ENCODE measurements at places on chromosomes 3 and 15.
A peak's percentile ranks its signal among the peaks of the same experiment; 100 is the strongest.

DNA sequence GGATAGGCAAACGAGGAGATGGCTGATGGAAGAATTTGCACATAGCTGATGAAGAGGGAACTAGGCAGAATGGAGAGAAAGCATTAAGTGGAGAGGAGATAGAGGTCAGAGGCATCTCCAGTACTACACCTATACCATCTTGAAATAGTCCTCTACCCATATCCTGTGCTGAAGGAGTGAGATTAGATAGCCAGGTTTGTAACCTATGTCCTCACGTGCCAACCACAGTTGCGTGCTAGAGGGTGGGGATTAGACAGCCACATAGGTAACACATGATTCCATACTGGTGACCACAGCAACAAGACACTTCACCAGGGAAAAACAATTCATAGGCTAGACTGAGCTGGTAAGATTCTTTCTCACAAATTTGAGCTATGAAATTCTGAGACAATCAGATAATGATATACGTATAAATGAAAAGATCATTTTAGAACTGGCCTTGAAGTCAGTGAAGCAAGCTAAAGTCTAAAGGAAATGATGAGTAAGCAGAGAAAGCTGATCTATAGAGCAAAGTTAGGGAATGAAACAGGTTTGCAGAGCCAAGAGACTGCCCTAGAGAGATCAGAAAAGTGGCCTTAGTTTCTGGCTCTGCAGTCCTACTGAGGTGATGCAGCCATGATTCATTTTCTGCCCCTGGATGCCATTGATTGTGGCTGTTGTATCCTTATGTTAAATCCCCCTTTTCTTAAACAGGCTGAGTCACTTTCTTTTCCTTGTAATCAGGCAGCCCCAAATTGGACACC is 17.7 kb downstream of the MYNN start:
- peak; percentile 18 for DNase-seq

GRCh38 chr3:133162670-133163305 is 124.6 kb downstream of the TMEM108 start:
- no peak for DNase-seq

- DNase-seq: no peak
Observed at GRCh38 chr15:86121568-86122225, 42.0 kb downstream of the AGBL1 start.

- DNase-seq: no peak
Observed at GRCh38 chr15:64636556-64636955, 138.8 kb downstream of the RBPMS2 start.

- peak; percentile 100 for DNase-seq
Observed at GRCh38 chr3:158167737-158168557, 58.1 kb downstream of the RSRC1 start.

DNA sequence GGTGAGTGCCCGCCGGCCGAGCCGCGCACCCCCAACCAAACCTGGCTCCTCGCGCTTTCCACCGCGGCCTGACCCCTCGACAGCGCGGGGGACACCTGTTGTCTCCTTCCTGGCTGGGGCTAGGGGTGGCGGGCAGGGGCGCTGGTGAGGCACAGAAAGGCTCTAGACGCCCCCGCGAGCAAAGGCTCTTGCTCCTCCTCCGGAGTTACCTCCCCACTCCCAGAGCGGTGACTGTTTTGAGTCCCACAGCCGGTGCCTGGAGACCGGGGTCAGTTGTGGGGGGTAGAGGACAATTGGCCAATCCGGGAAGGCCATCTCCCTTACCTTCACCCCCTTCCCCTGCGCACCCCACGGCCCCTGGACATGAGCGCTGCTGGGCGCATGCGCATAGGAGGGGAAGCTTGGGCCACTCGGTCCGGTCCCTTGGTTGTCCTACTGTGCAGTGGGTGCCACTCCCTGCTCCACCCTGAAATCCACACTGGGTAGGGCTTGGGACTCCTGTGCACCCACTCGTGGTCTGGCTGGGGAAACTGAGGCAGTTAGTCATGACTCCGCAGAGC is 554 bp downstream of the CHST13 start:
- DNase-seq: no peak

- peak; percentile 32 for DNase-seq
Observed at GRCh38 chr15:80188251-80188650, 35.5 kb downstream of the FAH start.

DNA sequence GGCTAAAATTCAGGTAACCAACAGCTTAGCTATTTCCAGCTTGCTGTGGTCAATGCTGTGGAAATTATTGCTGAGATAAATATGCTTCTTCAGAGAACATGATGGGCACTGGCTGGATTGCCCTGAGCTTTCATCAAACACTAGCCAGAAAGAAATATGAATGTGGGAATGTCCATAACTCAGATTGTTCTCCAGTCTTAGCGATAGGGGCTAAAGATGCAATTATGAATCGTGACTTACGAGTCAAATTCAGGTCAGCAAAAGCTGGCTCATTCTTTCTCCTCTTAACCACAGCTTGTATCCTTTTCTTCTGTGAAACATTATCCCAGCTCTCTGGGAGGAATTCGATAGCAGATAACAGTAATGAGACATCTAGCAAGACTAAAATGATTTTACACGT is 307.6 kb downstream of the RYR3 start:
- no peak for DNase-seq

GRCh38 chr3:115930922-115931321 is 307.6 kb downstream of the GAP43 start:
- DNase-seq: no peak

DNA sequence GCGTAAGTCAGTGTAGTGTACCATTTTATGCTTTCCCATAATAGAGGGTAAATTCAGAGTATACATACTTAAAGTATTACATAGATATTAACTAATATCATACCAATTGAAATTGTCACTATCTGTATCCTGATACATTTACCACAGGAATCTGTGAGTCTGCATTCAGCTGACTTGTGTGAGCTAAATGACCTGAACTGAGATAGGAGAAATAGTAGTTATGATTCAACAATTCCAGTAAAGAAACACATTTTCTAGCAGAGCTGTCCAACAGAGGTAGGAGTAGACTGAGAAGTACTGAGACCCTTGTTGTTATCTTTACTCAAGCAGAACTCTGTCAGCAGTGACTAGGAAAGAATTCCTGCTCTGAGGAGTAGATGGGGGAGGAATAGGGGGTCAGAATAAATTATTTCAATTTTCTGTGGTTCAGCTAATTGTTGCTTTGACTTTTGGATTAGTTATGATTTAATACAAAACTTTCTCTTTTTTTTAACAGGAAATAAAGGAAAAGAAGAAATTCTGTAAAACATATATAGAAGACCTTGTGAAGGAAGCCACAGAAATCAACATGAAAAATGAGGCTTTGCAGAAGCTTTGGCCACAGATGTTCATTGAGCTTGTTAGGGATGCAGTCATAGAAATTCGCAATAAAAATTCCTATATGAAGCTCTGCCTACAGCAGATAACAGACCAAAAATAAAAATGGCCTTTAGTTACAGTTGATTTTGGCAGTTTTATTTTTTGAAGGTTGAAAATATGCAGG is 66.2 kb upstream of the THSD4 start:
- DNase-seq: peak; percentile 82

GRCh38 chr3:120177151-120177550 is 82.9 kb upstream of the GSK3B start:
- peak; percentile 99 for DNase-seq

- DNase-seq: no peak
Observed at GRCh38 chr15:55743729-55744655, 1.0 kb upstream of the PRTG start.

DNA sequence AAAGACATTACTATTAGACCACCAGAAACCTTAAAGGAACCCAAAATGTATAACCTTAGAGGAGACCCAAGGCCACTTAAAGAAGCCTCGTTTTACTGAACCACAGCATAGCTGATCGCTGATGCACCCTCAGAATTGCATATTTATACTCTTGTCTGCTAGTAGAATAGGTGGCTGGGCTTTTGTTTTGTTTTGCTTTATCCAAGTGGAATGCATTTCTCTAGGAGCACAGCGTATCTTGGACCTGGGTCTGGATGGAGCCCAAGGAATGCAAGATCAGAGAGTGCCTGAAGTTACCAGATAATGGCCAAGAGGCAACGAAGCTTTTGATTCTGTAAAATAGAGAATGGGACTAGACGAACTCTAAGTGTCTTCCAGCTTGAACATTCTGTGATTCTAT is 129.2 kb upstream of the COL8A1 start:
- DNase-seq: peak; percentile 97

- no peak for DNase-seq
Observed at GRCh38 chr3:87856126-87856525, 202.7 kb downstream of the CGGBP1 start.

GRCh38 chr3:173681188-173681678 is 283.7 kb downstream of the NLGN1 start:
- no peak for DNase-seq

GRCh38 chr3:87576752-87577151 is 300.4 kb upstream of the POU1F1 start:
- DNase-seq: no peak

DNA sequence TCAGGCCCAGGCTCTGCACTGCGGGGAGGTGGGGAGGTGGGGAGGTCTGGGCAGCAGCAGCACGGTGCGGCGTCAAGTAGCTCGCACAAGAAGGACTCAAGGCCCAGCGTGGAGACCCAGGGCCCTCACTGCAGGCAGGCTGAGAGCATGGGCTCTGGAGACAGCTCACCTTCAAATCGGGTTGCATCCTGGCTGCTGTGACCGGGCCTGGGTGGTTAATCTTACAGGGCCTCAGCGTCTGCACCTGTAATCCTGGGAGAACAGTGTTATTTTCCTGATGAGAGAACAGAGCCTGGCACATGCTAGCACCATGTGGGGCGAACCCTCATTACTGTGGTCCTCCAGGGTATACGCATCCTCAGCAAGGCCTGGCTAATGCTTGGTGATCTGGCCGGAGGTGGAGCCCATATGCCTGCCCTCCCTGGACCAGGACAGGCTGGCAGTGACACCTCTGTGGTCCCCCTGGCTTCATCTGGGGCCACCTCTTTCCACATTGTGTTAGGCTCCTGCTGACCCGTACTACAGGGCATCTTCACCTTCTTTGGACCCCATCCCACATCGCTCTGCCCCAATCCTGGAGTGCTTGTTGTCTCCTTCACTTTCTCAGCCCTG is 55.5 kb downstream of the RGMA start:
- no peak for DNase-seq

GRCh38 chr3:72591522-72592421 is 256.5 kb downstream of the SHQ1 start:
- DNase-seq: peak; percentile 93

DNA sequence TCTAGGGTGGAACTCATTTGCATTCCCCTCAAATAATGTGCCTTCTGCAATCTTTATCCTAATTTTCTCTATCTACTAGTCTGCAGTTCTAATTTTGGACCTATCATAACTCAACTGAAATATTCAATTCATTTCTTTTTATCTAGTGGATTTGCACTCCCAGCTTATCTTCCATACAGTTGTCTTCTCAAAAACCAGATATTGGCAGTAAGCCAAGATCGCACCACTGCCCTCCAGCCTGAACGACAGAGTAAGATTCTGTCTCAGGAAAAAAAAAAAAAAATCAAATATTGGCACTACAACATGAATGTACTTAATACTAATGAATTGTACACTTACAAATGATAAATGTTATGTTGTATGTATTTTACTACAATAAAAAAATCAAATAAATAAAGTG is 18.0 kb upstream of the CHMP2B start:
- no peak for DNase-seq

GRCh38 chr3:44050101-44050500 is 191.6 kb upstream of the TOPAZ1 start:
- DNase-seq: no peak

- no peak for DNase-seq
Observed at GRCh38 chr3:186775999-186776398, 7.4 kb upstream of the EIF4A2 start.

DNA sequence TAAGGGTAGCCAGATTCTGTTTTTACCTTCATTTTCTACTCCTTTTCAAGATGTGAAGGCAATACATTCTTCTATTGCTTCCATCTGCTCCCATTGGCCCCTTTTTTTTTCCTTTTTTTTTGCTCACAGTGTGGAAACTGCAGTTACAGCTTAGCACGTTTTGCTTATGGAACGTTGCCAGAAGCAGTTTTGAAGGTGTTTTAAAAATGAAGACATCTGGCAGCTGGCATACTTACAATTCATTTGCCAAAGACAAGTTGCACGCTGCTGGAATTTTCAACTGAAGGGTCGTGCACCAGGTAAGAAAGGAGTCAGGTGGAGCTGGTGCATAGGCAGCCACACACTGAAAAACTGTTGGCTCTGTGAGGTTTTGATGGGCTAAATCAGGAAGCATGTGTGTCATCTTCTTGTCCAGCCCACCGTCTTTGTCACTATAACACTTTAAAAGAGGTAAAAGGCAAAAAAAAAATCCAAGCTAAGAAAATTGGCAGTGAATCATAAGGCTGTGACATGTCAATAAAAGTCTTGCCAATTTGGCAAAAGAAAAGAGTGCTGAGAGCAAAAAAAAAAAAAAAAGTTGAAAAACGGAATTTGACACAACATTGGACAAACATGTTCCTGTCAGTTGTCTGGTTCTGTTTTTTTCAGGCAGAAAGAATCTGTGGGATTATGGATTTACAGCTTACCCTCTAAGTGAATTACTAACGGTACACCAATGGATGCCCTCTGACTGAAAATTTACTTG is 225.4 kb upstream of the SOX2 start:
- no peak for DNase-seq

- DNase-seq: no peak
Observed at GRCh38 chr3:38623539-38623938, 25.9 kb downstream of the SCN5A start.

DNA sequence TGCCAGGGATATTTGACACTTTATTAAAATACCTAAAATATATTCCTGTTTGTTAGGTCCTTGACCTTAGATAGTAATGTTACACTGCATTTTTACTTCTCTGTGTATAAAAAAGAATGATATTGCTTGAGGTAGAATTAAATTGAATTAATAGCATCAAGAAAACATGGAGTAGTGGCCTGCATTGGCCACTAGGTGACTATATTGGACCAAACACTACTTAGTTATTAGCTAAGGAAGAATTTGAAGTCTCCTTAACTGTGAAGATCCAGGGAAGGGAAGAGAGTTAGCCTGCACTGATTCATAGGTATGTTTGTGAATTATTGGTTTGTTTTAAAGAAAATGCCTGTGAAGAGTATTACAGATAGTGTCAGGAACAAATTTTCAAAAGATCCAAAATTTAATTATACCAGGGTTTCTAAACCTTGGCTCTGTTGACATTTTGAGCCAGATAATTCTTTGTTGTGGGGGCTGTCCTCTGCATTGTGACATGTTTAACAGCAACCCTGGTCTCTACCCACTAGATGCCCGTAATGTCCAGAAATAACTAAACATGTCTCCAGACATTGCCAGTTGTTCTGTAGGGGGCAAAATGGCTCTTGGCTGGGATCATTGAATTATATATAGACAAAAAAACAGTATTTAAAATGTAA is 103.6 kb upstream of the THSD4 start:
- DNase-seq: peak; percentile 60

GRCh38 chr3:66856533-66856932 is 141.6 kb upstream of the KBTBD8 start:
- no peak for DNase-seq

- peak; percentile 56 for DNase-seq
Observed at GRCh38 chr3:175105066-175105465, 245.9 kb downstream of the NAALADL2 start.

DNA sequence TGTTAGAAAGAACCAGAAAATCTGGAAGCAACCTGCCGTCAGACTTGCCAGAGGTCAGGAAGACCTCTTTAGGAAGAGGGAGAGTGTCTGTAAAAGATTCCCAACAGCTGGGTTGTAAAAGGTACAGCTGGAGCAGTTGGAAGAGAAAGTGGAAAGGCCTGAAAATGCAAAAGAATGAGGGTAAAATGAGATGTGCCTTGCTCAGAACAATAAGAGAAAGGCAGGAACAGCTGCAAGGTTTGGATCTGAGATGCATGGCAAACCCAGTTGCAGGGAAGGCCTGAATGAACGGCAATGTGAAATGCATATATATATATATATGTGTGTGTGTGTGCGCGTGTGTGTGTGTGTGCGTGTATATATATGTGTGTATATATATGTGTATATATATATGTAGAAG is 88.1 kb downstream of the ZIC1 start:
- DNase-seq: no peak

Data from M059J (cell line).